Glutamatergic neuron (in vitro differentiated cells): ENCODE measurements at places on chromosomes 3 and 15.
A peak's percentile ranks its signal among the peaks of the same experiment; 100 is the strongest.

DNA sequence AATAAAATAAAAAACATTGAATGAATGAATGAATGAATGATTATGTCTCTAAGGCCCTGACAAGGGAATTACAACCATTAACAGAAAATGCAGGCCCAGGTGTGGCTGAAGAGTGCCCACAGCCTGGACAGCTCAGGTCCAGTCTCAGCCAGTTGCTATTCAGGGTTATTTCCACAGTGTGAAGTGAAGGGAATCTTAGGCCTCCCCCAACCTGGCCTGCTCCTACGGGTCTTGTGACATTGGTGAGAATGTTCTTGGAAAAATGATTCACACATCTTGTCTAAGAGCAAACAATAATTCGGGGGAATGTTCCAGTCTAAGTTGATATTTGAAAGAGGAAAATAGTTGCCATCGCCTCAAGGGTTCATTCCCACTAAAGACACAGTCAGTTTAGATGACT lies 37.0 kb downstream of the MINDY4B start:
- no peak for DNase-seq

DNA sequence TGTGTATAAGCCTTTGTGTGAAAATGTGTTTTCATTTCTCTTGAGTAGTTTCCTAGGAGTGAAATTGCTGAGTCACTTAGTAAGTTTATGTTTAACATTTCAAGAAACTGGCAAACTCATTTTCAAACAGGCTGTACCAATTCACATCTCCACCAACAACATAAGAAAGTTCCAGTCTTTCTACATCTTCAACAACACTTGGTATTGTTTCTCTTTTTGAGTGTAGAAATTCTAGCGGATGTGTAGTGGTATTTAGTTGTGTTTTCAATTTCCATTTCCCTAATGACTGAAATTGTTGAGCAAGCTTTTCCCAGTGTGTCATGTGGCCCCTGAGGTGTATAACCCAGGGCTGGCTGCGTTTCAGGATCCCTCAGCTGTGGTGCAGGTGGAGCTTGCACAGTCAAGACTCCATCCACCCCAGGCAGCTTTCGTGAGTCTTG lies 258.5 kb downstream of the PDCD6IP start:
- DNase-seq, result no peak

GRCh38 chr15:99430881-99431401 lies 134.8 kb upstream of the MEF2A start:
- peak; percentile 4 for DNase-seq

DNA sequence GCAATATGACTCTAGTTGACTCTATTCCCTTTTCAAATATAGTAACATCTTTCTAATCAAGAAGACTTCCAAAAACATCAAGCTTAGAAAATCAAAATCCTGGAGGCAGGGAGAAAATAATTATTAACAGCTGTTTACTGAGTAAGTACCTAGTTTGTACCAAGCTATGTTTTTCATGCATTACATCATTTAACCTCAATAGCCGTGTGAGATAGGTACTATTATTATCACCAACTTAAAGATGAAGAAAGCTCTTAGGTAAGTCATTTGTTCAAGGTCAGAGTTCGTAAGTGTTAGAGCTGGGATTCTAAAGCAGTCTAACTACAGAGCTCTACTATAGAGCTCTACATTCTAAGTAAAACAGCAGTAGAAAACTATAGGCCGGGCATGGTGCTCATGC lies 41.6 kb downstream of the GSK3B start:
- DNase-seq, result no peak

DNA sequence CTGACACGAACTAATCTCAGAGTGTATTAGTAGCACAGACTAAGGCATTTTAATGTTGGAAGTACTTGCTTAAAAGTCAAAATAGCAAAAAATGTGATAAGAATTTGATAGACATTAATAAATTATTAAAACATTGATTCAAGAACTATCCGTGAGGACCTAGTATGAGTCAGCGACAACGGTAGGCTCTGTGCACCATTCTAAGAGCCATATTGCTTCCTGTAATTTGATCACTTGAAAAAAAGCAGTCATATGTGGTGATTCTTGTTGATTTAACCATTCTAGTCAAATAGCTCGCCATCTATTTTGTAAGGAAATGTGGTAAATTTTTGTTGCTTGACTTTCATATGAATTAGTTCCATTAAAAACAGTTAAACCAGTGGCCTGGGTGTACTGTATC lies 534.9 kb upstream of the ARRDC4 start:
- no peak for DNase-seq

GRCh38 chr3:260898-261297 lies 64.3 kb downstream of the CHL1 start:
- no peak for DNase-seq

- DNase-seq, result peak; percentile 41
Measured at GRCh38 chr3:57556459-57557084, 498 bp downstream of the PDE12 start.

DNA sequence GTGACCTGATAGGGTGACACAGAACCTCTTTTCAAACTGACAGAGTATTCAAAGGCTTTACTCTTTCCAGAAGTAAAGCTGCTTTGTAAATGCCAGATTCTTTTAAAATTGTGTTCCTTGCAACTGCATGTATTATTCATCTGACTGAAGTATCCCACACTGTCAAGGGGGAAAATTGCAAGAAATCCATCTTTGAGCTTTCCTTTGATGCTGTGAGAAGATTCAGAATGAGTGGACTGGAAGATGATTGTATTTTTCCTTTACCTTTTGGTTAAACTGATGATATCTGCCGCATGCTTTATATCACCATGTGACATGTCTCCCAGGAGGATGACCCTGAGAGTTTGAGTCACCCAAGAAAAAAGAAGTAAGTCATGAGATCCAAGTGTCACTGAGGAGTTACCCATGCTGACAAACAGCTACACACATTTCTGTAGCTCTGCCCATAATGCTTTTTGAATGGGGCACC lies 250.8 kb upstream of the CBLB start:
- DNase-seq, result no peak

DNA sequence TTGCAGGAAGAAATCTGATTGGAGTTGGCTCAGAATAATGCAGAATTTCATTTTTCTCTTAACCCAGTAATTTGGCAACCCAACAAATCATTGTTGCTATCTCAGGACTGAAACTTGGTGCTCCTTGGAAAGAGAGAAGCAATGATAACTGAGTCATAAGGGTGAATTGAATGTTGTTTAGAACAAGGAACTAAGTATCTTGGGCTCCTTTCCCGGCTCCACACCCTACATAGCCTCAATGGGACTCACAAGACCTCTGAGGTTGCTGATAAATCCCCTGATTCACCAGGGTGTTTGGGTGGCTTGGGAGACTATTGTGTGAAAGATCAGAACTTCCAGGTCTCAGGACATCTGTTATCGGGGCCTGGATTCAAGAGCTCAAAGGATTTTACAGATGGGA lies 7.8 kb upstream of the RAB8B start:
- DNase-seq, result no peak
